ENCODE measurements at places on chromosomes 2 and 18. TPM values are rescaled to one million over a fixed set of nuclear protein-coding genes. Genes with fewer than 3 reads are reported as not detected.

Gene FZD7
- under 0.01 TPM for total RNA-seq

Gene HOXD4
- total RNA-seq = 1.3 TPM

Gene ST6GAL2
- total RNA-seq = under 0.01 TPM

Gene LIMS3
- total RNA-seq = 5.4 TPM

Gene ARMC9
- 3.5 TPM for total RNA-seq

Gene NCKAP5
- total RNA-seq = under 0.01 TPM

Gene UGT1A1
- not detected for total RNA-seq

Gene NAT8
- total RNA-seq = not detected

Gene SYT4
- not detected for total RNA-seq

Gene TCF7L1
- total RNA-seq = 7.5 TPM

Gene RND3
- 23.0 TPM for total RNA-seq

Gene PTPRN
- not detected for total RNA-seq

Gene TEX44
- total RNA-seq = not detected

Gene KIDINS220
- total RNA-seq = 58.9 TPM

Gene TCF23
- total RNA-seq = not detected

Gene DNER
- 0.44 TPM for total RNA-seq

Gene GBX2
- total RNA-seq = 2.0 TPM

Gene NPAS2
- total RNA-seq = 11.7 TPM

Gene LHCGR
- total RNA-seq = not detected

Gene REEP1
- 14.5 TPM for total RNA-seq

Gene RTP5
- not detected for total RNA-seq

Gene ABCA12
- under 0.01 TPM for total RNA-seq

Gene RIT2
- not detected for total RNA-seq

Gene CYTIP
- not detected for total RNA-seq

Gene COL4A4
- under 0.01 TPM for total RNA-seq

Gene FBLN7
- 2.2 TPM for total RNA-seq

Gene XIRP2
- total RNA-seq = not detected

Gene NEB
- 0.99 TPM for total RNA-seq

Gene ACTG2
- not detected for total RNA-seq

Gene TMEM247
- total RNA-seq = not detected

Gene CXCR4
- 33.6 TPM for total RNA-seq

Gene SERPINB4
- not detected for total RNA-seq

Gene CABYR
- 0.60 TPM for total RNA-seq

Gene NLRC4
- not detected for total RNA-seq

Gene CRYGC
- total RNA-seq = not detected

Gene RNF125
- 2.8 TPM for total RNA-seq

Gene GREB1L
- total RNA-seq = 2.0 TPM

Gene CFAP53
- total RNA-seq = 0.22 TPM

Gene TMEM182
- 0.44 TPM for total RNA-seq

Gene SIX3
- not detected for total RNA-seq

All from lung microvascular endothelial cell (primary cell).